CD4-positive, CD25-positive, alpha-beta regulatory T cell (primary cell): ENCODE measurements at places on chromosomes 3 and 15.

- no peak for DNase-seq
Measured at GRCh38 chr3:6179761-6180160, 681.2 kb upstream of the GRM7 start.

DNA sequence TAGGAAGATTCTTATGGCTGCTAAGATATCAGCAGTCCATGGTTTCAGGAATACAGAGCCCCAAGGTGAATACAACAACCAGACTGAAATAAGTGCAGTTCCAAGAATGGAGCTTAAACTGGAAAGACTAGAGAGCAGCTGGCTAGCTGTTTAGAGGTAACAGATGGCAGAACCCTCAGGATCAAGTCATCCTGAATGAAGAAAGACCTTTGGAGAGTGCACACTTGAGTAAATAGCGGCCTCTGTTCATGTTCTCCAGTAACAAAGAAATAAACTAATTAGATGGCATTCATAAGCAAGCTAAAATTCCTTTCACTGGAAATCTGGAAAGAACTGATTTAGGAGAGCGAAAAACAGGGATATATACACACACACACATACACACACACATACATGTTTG lies 968.4 kb downstream of the FHIT start:
- no peak for DNase-seq

DNA sequence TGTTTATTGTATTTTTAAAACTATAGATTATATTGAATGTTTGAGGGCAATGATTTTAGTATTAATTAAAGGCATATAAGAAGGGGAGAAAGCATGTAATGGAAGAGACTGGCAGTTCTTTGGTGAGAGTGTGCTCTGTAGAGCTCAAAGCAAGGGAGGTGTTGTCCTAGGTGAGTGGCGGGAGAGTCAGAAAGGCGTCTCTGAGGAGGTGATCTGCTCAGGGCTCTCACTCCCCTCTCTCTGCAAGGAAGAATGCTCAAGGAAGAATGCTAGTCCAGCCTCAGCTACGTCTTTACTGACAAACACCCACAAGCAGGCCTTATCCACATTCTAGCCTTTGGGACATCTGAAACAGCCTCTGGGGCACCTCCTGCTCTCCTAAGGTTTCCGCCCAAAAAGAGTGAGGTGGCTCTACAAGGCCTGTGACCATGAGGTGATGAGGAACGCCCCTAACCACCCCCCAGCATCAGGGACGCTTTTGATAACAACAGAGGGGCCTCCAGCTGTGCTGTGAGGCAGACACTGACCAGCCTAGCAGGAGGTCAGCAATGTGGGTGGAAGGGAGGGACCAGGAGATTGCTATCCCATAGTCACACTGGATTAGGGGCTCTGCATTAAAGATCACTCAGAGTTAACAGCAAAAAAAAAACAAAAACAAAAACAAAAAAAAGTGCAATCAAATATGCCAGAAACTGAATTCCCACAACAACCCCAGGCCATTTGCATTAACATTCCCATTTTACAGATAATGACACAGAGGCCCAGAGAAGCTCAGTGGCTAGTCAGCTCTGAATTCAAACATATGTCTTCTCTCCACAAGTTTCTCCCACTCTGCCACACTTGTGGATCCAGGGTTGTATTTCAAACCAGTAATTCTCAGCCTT lies 202.2 kb upstream of the CTNNB1 start:
- no peak for DNase-seq

DNA sequence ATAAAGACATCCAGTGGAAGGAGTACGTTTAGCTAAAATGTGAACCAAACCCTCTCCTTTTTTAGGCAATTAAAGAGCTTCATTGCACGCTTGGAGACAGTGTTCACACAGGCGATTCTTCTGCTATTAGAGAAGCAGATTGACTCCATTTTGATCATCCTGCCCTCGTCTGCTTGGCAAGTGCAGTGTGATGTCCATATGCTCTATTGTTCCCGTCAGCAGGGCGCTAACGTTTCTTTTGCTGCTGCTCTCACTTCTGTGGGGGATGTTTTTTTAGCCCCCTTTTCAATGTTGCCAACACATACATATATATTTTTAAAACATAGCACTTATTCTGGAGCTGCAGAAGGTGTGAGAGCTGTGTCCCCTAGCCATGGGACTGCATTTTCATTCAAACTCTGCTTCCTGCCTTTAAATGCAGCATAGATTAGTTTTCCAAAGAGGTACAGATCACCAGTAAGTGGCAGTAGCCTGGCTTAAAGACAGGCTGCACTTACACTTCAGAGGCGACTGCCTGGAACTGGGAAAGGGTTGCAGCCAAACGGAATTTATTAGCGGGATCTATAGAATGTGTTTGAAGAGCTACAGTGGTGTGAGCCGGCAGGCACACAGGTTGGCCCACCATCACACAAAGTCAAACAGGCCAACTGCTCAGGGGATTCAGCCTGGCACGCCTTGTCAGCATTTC lies 292.6 kb upstream of the DPH6 start:
- DNase-seq, result no peak

- no peak for DNase-seq
Measured at GRCh38 chr3:89101251-89101650, 6.2 kb upstream of the EPHA3 start.
